Ecto neural progenitor cell (in vitro differentiated cells): ENCODE measurements at places on chromosomes 11 and 22.

DNA sequence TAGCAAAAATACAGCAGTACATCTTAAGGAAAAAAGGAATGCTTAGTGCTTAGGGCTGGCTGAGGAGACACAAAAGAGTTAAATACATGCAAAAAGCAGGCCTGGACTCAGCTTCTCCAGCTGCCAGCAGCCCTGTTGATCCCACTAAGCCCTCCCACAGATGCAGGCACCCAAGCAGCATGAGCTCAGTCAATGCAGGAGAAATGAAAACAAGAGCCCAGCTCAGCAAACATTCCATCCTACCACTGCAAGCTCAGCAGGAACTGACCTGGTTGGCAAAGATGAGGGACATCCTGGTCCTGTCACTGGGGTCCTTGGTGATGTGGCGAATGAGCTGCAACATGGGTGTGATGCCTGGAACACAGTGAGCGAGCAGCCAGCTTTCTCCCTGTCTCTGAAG, 5.8 kb downstream of the CYB5R2 start:
- DNase-seq, result no peak

GRCh38 chr11:30344085-30344484, 21.2 kb downstream of the ARL14EP start:
- DNase-seq, result no peak

DNA sequence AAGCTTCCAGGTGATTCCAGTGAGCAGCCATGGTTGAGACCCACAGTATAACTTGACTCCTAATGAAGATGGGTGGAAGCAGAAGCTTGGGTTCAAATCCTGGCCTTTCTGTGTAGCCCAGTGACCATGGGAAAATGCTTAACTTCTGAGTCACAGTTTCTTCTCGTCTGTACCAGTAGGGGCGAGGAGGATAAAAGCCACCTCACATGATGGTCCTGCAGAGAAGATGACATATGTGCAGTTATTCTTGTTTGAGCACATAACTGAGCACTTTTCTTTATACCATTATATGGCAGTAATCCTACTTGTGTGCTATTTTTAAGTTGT, 4.9 kb downstream of the TMEM109 start:
- no peak for DNase-seq

DNA sequence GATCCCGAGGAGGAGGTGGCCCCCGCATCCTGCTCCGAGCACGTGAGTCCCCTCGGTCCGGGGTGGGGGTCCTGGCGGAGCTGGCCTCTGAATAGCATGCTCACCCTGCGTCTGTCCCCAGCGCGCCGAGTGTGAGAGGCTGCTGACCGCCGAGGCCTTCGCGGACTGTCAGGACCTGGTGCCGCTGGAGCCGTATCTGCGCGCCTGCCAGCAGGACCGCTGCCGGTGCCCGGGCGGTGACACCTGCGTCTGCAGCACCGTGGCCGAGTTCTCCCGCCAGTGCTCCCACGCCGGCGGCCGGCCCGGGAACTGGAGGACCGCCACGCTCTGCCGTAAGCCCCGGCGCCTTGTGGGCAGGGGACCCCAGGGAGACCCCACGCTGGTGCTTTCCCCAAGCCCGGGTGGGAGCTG, 3.5 kb downstream of the MUC2 start:
- DNase-seq, result no peak

DNA sequence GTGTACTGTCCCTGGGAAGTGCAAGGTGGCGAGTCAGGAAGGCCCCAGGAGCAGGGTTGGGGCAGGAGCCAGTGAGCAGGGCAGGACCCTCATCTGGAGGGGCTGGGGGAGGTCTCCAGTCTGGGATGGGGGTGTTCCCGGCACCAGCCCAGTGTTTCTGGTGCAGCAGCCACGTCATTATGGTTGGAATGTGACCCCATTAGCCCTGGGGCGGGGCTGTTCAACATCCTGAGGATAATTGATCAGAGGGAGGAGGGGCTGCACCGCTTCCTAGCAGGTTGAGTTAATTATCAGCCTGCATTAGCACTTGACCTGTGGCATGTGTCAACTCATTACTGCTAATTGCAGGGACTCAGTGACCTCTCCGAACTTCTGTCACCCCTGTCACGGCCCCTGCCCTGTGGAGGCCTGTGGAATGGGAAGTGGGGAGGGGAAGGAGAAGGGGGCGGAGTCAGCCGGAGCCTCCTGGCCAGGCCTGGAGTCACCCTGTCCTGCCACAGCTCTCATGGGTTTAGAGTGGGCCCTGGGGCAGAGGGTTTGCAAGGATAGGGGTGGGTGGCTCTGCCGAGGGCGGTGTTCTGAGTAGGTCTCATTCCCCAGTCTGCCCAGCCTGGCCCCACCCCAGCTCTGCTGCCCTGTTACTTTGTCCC, 52.8 kb upstream of the CCDC188 start:
- DNase-seq, result peak; percentile 82

DNA sequence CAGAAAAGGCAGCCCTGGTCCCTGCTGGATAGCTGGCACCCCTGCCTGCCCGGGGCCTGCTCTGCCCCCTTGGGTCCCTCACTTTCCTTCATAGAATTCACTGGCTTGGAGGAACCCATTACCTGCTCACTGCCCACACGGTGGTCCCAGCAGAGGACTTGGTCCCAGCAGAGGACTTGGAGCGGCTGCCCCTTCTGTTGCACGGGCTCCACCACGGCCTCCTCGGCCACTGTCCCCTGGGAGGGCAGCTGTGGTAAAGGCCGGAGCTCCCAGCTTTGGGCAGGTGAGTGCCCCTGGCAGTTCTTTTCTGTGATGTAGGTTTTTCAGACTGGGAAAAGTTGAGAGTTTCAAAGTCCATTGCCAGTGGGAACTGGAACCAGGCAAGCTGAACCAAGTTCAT, 25.9 kb downstream of the BRSK2 start:
- DNase-seq, result no peak

- no peak for DNase-seq
These were observed 23.5 kb downstream of the FZD4 start for GRCh38 chr11:86931548-86932258.

- peak; percentile 82 for DNase-seq
These were observed at the start of gene ADM2 for GRCh38 chr22:50481440-50482106. Gene ADM2 (plus strand): TSS chr22:50481543. CDS start chr22:50481848, 305 bp downstream.

DNA sequence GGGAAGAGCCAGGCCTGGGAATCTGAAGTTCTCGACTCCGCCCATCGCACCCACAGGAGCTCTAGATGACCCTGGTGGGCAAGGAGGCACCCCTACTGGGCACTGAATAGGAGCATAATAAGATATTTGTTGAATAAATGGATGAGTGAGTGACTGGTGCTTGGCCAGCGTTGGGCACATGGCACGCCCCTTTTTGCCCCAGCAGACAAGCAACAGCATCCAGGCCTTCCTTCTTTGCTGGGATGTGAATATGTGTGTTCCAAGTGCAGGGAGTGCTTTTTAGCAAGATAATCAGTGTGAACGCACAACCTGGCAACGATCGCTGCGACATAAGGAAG, 443 bp upstream of the CELF1 start:
- DNase-seq, result no peak

- no peak for DNase-seq
These were observed 27.8 kb downstream of the TSPAN4 start for GRCh38 chr11:870418-870817.

GRCh38 chr11:108565653-108566052, 27.9 kb downstream of the EXPH5 start:
- no peak for DNase-seq

GRCh38 chr11:118319337-118319707, 14.8 kb downstream of the CD3E start:
- DNase-seq, result no peak
